Activated CD8-positive, alpha-beta memory T cell treated with anti-CD3 and anti-CD28 coated beads, Interleukin-2, amount 50 U/mL, for 48 hours (primary cell): ENCODE measurements at places on chromosomes 4 and X.

GRCh38 chr4:145954924-145955339 lies 16.3 kb upstream of the ZNF827 start:
- DNase-seq = no peak

DNA sequence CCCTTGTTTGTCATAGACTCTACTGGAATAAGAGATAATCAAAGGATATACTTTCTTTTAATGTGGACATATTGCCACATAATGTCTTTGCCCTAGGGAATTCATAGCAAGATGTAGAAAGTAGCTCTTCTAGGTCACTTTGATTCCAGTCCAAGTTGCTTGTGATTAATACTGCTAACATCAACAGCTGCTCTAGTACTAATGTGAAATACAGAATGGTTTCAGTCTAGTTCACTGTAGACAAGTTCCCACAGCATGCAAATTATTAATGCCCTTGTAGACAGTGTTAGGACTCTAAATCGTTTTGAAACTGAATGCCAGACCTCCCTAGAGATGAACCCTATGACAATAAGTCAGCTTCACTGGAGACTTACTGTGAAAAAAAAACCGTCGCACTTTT lies 494.6 kb upstream of the ATOH1 start:
- no peak for DNase-seq

DNA sequence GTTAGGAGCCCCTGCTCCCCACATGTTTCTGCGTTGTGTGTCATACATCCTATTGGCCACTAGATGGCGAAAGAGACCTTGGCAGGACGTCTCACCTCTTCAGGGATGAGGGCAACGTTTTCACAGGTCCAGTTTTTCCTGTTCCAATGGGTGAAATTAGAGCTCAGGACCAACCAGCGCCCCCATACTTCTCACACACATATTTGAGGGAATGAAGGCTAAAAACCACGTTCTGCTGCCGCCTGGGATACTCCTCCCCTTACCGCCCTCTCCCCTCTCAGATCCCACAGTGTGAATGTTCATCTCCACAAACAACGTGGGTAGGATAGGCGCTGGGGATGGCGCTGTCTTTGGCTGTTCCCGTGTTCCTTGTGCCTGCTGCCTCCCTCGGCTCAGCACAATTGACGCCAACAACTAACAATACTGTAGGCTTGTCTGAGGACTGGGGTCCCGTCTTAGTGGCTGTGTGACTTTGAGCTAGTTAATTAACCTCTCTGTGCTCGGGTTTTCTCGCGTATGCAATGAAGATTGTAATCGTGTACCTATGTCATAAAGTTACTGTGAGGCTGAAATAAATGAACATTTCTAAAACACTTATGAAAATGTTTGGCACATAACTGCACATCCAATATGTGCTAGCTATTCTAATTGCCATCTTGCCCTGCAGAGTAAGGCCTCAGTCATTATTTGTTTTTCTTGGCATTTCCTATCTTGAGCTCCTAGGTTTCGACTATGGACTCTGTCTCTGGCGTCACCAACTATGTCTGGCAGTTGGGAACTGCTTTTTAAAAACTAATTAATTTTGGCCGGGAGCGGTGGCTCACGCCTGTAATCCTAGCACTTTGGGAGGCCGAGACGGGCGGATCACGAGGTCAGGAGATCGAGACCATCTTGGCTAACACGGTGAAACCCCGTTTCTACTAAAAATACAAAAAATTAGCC lies 181.3 kb upstream of the STK26 start:
- peak; percentile 52 for DNase-seq

GRCh38 chr4:53785996-53786395 lies 194.7 kb upstream of the LNX1 start:
- no peak for DNase-seq

- DNase-seq = no peak
Measured at GRCh38 chr4:174702979-174703478, 126.0 kb downstream of the GLRA3 start.

- DNase-seq = no peak
Measured at GRCh38 chr4:108094131-108094530, 74.6 kb downstream of the LEF1 start.

DNA sequence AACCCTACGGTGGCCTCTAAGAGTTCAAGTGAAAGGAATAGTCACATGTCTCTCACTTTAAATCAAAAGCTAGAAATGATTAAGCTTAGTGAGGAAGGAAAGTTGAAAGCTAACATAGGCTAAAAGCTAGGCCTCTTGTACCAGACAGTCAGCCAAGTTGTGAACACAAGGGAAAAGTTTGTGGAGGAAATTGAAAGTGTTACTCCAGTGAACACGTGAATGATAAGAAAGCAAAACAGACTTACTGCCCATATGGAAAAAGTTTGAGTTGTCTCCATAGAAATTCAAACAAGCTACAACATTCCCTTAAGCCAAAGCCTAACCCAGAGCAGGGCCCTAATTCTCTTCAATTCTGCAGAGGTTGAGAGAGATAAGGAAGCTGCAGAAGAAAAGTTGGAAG lies 51.5 kb upstream of the RAB9B start:
- no peak for DNase-seq

- DNase-seq = no peak
Measured at GRCh38 chr4:108126806-108127205, 41.9 kb downstream of the LEF1 start.

DNA sequence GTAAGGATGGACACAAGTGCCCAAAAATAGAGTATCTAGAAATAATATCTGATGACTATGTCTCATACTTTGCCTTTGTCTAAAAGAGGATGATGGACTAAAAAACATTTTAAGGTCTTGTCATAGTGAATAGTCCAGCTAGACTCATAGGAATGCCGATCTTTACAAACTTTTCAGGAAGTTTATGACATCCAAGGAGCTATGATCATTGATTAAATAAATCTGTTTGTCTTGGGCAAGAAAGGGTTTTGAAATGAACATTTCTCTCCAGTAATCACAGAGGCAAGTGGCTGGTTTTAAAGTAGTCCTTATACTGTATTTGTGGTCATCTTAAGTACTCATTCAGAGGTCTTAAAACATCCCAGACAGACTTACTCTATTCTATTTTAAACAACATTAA lies 109.8 kb downstream of the MAPK10 start:
- DNase-seq = no peak

DNA sequence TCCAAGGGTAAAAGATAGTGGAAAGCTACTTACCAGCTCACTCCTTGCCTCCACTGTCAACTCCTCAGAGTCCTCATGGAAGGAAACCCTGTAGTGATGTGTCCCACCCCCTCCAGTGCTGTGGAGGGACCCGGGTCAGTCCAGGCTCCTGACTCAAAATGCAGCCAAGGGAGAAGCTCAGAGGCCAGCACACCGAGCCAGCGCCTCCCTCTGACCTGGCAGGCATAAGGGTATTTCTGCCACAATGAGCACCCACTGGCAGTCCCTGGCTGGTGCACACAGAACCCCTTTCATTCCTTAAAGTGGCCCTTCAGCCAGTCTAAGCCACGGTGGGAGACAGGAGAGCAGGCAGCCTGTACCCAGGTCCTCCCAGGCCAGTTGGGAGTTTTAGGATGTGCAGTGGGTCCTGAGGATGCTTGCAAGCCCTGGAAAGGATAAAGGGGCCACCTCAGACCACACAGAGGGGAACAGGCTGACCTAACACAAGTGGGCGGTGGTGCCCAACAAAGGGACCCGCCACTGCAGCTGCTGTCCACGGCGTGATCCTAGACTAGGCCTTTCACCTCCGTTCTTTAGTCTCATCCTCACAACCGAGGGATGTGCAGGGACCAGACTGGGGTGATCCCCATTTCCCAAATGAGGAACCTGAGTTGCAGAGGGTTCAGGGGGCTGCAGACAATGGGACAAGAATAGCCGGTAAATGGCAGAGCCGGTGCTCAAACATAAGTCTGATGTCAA lies 5.7 kb downstream of the JAKMIP1 start:
- no peak for DNase-seq

- no peak for DNase-seq
Measured at GRCh38 chr4:169142391-169142790, 128.4 kb downstream of the SH3RF1 start.

DNA sequence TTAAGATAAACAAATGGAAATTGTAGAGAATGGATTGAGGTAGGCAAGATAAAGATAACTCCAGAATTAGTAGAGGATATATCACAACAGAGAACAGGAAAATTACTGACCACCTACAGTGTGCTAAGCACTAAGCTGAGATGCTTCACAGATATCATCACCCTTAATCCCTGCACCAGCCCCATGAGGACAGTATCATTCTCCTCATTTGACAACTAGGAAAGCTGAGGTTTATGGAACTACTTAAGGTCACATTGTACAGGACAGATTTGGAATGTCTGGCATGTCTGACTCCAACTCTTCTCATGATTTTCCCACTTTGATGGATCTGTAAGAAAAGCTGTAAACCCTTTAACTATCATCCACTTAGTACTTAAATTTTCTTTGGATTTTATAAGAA lies 95.5 kb downstream of the CASK start:
- DNase-seq = no peak

- no peak for DNase-seq
Measured at GRCh38 chrX:125782184-125782583, 383.9 kb downstream of the DCAF12L2 start.

DNA sequence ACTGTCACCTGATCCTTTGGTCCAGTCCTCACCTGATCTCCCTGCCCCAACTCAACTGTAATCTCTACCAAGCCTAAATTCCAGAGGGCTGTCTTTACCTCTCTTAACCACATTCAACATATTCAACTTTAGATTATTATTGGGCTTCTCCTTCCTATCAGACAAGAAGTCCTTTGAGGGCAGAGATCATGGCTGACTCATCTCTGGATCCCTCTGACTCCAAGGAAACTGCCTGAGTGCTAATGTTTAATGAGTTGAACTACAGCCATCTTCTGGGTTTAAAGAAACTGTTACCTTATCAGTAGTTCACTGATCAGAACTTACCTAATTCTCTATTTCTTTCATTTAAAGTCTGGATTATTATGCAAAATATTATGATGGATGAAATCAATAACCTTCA lies 135.7 kb downstream of the GPC3 start:
- DNase-seq = no peak

- no peak for DNase-seq
Measured at GRCh38 chrX:71178908-71179307, 34.3 kb downstream of the NLGN3 start.

GRCh38 chrX:72371405-72371804 lies 65.7 kb upstream of the CITED1 start:
- no peak for DNase-seq

DNA sequence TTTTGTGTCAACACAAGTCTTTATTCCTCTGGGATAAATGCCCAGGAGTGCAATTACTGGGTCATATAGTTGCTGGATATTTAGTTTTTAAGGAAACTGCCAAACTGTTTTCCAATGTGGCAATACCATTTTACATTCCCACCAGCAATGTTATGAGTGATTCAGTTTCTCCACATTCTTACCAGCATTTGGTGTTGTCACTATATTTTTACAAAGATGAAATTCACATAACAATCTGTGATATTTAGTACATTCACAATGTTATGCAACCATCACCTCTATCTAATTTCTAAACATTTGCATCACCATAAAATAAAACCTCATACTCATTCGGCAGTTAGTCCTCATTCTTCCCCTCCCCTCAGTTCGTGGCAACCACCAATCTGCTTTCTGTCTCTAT lies 75.0 kb downstream of the MAMLD1 start:
- DNase-seq = no peak

GRCh38 chr4:183263787-183264386 lies 56.2 kb downstream of the CLDN22 start:
- no peak for DNase-seq

- no peak for DNase-seq
Measured at GRCh38 chr4:23888421-23889319, 1.2 kb downstream of the PPARGC1A start.

GRCh38 chr4:169018406-169018805 lies 8.4 kb upstream of the CBR4 start:
- DNase-seq = no peak

GRCh38 chr4:82957045-82957444 lies 53.6 kb downstream of the LIN54 start:
- DNase-seq = no peak

DNA sequence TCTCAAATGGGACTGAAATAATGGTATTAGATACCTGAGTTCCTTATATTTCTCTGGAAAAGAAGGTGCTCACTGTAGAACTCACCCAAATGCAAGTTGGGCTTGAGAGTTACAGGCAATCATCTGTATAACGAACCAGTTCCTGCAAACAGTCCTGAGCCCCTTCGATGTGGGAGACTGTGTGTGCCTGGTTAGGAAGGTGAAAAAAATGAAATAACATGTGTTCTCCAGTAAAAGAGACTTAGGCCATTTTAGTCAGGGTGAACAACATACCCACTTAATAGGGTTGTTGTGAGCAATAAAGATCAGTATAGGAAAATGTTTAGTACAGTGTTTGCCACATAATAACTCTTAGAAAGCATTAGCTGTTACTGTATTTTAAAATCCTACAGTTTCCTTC lies 23.4 kb downstream of the STIM2 start:
- no peak for DNase-seq

DNA sequence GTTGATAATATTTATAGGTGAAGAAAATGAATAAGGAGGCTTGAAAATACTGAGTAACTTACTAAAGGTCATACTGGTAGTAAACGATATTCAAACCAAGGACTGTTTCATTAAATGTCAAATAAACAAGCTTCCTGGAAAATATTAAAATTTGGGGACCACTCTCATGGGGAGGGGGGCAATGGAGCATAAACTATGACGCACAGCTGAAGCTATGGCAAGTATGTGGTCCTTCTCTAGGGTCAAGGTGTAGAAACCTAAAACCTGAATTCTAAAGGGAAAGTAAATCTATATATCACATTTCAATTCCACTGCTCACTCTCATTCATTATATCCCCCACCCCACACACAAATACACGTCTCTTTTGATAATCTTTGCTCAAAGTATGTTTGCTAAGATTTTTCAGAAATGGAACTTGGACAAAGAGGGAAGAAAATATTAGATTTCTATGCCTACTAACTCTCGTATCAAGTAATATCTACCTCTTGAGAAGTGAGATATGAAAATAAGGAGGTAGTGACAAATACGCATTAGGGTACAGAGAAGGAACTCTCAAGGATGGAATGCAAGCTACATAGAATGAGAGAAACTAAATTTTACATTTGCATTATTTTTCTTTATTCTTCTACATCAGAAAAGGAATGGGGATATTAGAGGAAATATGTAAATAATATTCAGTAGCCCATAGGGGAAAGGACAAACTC lies 84.6 kb downstream of the PDS5A start:
- DNase-seq = no peak

GRCh38 chrX:150240643-150240970 lies 122.5 kb upstream of the MAMLD1 start:
- DNase-seq = no peak

DNA sequence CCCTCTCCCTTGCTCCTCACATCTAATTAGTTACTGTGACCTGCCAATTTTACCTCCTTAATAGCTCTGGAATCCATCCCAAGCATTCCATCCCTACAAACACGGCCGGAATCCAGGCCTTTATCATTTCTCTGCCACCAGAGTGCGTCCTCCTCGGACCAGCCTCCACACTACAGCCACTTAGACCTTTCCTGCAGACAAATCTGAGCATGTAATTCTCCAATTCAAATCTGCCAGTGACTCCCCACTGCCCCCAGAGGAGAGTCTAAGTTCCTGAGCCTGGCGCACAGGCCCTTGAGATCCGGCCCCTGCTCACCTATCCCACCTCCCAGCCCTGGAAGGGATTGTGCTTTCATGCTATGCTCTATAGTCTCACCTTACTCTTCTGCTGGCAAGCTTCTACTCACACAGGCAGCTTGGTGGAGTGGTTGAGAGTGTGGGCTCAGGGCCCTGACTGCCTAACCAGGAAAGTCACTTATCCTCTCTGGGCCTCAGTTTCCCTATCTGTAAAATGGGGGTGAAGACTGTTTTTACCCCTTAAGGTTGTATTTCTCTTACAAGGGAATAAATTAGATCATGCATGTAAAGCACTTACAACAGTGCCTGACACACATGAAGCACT lies 31.2 kb downstream of the PJA1 start:
- no peak for DNase-seq
